ENCODE measurements at places on chromosomes 16 and 17. TPM values are rescaled to one million over a fixed set of nuclear protein-coding genes. Genes with fewer than 3 reads are reported as not detected.

KRT16 gene
- polyA plus RNA-seq: not detected

TMIGD1 gene
- not detected for polyA plus RNA-seq

MYBBP1A gene
- polyA plus RNA-seq: 25.9 TPM

HSD17B1 gene
- 3.4 TPM for polyA plus RNA-seq

DNA sequence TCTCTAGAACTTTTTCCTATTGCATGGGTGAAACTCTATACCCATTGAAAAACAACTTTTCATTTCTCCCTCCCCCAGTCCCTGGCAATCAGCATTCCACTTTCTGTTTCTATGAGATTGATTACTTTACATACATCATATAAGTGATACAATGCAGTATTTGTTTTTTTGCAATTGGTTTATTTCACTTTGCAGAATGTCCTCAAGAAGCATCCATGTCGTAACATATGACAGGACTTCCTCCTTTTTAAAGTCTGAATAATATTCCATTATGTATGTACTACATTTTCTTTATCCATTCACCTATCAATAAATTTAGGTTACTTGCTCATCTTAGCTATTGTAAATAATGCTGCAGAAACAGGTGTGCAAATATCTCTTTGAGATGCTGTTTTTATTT lies 8.8 kb downstream of the IL21R start:
- no peak for DNase-seq

DNA sequence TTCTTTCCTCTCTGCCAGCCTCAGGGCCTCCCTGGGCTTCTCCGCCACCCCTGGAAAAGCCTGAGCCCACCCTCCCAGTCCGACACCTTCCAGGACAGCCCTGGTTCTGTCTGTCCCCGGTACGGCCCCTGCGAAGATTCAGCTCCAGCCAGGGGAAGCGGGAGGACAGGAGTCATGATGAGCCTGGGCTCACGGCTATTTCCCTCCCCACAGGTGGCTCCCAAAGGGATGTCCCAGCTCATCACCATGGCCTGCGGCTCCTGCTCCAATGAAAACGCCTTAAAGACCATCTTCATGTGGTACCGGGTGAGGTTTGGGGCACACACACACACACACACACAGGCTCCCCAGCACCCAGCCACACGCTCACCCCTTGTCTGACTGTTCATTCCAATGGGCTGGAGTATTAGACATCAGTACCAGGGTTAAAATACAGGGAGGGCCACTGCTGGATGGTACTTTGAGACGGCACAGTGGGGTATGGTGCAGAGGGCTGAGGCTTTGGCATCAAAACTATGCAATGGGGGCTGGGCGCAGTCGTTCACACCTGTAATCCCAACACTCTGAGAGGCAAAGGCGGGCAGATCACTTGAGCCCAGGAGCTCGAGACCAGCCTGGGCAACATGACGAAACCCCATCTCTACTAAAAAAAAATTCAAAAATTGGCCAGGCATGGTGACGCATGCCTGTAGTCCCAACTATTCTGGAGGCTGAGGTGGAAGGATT lies 32.8 kb downstream of the TMEM186 start:
- DNase-seq: no peak

DNA sequence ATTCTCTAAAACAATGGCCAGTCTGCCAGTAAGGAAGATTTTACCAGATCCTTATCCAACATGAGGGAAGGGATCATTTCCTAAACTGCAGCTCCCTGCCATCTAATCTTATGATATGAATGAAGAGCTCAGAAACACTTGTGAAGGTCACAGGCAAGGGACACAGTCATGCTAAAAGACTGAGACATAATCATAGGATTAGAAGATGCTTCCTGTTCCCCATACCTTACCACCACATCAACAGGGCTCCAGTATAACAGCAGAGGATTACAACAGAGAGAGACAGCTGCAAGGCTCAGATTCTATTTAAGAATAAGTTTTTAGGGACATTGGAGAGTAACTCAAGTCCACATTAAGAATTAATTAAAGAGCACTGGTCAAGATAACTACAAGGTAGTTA lies 93.3 kb downstream of the BRIP1 start:
- no peak for DNase-seq

- no peak for DNase-seq
Observed at GRCh38 chr17:72372185-72372584, 251.4 kb downstream of the SOX9 start.

- no peak for DNase-seq
Observed at GRCh38 chr17:80422981-80423380, 8.0 kb downstream of the ENDOV start.

- no peak for DNase-seq
Observed at GRCh38 chr16:79181419-79181818, 419.1 kb downstream of the MAF start.

DNA sequence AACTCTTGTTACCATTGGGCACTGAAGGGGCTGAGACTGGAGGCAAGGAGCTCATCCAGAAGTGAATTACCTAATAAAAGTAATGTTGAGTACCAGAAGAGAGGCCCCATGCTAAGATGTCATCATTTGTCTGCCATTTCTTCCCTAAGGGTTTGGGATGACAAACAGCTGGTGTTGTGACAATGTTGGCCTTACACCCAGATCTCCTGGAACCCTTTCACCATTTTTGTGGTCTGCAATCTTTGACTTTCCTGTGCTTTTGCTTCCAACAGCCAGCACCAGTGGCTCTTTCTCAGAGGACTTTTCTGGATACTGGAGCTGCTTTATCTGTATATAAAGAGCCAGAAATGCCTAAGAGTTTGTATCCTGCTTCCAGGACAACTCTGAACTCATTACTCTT lies 84.1 kb downstream of the SHISA9 start:
- no peak for DNase-seq

- no peak for DNase-seq
Observed at GRCh38 chr17:77526728-77527350, 386.1 kb downstream of the SEC14L1 start.

DNA sequence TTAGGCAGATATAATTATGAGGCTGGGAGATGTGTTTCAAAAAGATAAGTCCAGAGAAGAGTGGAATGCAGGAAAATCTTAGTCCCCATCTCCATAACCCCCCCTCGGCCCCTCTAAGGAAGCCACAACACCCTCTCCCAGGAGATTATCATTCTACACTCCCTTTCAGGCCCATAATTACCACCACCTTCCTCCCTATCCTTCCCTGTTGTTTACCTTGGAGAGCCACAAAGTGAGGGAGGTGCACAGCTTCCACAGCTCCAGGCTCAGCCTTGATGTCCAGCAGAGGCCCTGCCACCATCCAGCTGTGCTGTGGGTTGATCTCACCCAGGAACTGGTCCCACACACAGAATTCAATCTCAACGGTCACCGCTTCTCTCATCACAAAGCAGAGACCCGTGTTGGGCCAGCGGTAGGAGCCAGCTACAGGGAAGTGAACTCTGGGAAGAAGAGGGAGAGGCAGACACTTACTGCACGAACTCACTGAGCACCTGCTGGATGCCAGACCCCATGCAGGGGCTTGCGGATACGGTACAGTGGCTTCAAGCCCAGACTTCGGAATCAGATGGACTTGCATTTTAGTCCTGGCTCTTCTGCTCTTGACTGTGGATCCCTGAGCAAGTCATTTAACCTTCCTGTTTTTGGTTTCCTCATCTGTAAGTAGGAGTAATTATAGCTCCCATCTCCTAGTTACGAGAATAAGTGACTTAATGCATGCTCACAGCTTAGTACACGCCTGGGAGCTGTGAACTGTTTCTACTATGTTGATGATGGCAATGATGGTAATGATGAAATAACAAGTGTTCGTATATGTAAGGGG lies 44.1 kb downstream of the MIS12 start:
- DNase-seq: no peak

DNA sequence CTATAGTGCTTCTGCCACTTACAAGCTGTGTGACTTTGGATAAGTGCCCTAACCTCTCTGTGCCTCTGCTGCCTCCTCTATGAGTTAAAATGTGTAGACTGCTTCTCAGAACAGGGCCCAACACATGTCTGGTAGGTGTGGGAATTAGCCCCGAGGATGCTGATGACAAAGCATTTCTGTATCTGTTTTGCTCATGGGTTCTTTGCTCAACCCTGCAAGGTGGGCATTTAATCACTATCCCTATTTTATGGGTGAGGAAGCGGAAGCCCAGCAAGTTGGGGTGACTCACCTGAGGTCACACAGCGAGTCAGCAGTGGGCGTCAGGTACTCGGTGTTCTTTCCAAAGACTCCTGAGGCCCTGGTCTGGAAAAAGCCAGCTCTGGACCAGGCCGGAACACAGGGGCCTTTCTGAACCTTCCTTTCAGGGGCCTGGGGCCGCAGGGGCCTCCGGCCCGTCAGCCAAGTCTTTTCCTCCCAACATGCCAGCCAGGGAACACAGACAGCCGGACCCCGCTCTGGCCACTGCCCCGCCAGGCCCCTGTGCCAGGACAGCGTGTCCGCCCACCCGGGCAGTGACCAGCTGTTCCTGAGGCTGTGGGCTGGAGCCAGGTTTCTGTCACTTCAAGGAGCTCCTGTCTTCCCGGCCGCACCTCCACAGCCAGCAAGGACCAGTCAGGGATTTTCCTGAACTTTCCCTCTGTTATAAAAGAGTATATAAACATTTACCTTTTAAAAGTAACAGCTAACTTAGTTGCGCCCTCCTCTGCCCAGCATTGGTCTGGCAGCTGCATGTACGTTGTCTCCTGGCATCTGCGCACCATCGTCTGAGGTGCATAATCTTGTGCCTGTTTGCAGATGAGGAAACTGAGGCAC lies 62.5 kb downstream of the SREBF1 start:
- DNase-seq: no peak

DNA sequence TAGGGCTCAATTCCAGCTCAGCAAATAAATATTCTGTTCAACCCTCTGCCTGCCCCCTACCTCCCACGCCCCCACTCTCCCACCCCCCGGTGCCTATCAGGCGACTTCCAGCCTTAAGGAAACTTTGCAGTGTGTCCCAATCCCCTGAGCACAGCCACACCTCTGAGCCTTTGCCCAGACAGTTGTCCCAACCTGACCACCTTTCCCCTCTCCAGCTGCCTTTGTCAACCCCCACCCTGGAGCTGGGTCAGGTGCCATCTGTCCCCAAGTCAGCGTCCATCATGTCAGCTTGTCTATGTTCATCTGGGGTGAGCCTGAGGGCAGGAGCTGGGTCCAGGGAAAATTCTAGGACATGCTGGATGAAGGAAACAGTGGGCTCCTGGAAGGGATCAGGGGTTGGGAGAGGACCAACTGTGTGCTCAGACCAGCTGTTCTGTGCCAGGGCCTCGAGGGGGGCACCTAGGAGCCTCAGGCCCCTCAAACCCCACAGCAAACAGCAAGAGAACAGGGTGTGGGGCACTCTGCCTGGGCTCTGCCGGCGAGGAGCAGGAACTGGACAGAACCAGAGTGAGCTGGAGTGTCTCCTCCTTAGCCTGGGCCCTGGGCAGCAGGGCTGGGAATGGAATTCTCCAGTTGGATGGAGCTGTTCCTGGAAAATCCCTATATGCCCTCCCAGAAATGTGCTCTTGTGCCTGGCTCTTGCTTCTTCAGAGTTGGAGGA lies 17.8 kb downstream of the CDH16 start:
- DNase-seq: no peak

DNA sequence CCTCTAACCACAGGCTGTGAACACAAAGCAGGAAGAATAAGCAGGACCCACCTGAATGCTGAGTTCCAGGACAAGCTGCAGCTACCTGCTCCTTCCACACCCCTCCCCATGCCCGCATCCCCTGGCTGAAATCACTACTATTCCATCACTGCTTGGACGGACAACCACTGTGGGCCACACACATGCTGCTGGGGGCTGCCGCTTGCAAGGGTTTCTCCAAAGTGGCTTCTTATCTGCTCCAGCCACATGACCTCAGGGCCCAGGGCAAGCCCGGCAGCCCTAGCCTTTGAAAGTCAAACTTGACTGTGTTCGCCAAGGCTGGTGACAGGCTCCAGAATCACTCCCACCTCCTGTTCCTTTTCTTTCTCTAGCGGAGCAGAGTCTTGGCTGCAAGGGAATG lies 18.4 kb downstream of the FA2H start:
- no peak for DNase-seq

DNA sequence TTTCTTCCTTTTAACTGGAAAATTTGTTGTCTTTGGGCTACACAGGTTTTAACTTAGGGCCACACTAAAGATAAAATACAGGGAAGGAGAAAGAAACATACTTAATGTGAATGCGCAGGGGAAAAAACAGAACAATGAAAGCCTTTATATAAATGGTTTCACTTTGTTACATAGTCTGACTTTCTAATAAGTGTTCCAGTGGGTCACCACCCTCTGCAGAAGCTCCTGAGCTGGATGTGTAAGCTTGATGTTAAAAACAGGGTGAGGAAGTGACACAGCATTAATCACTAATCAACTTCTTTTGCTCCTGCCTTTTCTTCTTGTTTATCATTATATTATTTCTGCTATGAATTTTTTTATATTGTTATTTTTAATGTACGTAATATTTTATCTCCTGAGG lies 445.6 kb upstream of the CA10 start:
- DNase-seq: no peak

All from muscle of back (tissue), 13 donors.